Stimulated activated CD4-positive, alpha-beta T cell treated with anti-CD3 and anti-CD28 coated beads, TNF-alpha, amount 100 ng/mL, for 24 hours (primary cell): ENCODE measurements at places on chromosomes 11 and 22.
A peak's percentile ranks its signal among the peaks of the same experiment; 100 is the strongest.

DNA sequence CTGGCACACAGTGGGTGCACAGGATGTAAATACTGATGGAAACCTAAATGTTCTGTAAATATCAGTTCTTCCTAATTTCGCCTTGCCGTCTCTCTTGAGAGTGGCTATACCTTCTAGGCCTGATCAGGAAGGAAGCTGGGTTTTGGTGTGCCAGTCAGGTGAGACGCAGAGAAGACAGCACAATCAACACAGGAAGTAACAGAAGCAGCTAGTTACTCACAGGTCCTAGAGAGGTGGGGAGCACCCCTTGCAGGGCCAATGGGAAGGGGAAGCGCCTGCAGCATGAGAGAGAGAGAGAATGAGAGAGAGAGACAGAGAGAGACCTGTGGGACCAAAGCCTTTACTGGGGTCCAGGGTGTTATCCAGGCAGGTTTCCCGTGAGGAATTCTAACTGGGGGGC, 80.8 kb downstream of the FBLN1 start:
- no peak for DNase-seq

- DNase-seq: no peak
Observed at GRCh38 chr11:100739666-100740065, 52.6 kb downstream of the ARHGAP42 start.

DNA sequence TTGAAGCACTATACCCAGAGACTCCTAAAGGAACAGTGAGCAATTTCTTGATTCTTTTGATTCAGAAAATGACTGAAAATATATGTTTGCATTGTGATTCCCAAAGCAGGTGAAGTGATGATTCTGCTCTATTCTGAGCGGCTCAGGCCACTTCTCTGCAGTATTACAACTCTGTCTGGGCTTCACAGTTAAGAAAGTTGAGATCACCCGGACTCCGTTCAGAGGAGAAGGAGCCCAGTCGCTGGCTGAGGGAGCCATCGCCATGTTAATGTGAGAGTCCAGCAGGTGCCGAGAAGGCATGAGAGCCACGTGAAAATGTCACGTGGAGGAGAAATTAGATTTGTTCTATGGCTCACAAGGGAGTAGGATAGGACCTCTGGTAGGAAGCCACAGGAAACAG, 91.6 kb downstream of the SCN3B start:
- DNase-seq: no peak

GRCh38 chr11:80700386-80700785, 1259.6 kb upstream of the TENM4 start:
- no peak for DNase-seq

GRCh38 chr11:18392434-18393321, 1.7 kb upstream of the LDHA start:
- DNase-seq: peak; percentile 21

GRCh38 chr11:94297985-94298576, 6.3 kb upstream of the IZUMO1R start:
- no peak for DNase-seq

DNA sequence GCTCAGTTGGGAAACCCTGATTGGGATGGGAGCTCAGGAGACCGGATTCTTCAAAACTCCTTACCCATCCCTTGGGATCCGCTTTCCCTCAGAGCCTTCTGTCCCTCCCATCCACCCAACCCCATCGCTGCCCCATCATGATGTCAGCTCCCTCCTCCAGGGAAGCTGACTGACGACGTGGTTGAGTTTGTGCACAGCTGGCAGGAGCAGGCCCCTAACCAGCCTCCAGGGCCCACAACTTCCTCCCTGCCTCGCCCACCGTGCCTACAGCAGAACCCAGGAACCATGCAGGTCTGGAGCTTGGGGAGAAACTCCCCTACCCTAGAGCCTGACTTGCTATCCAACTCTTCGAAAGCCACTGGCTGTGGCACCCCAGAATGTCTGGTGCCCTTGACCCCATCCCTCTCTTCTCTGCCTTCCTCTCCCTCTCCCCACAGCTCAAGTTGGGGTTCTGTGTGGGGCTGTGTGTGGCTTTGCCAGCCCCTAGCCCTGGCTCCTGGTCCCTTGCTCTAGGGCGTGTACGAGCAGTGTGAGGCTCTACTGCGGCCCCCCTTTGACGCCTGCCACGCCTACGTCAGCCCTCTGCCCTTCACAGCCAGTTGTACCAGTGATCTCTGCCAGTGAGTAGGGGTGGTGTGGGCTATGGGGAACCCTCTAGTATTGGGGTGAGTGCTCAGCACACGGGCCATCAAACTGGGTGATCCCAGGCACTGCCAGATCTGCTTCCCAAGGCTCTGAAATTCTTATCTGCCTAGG, 11.1 kb downstream of the OTOG start:
- DNase-seq: no peak

- DNase-seq: no peak
Observed at GRCh38 chr22:19509191-19509590, 15.0 kb downstream of the CLDN5 start.

- peak; percentile 64 for DNase-seq
Observed at GRCh38 chr22:22877523-22878210, 9.9 kb upstream of the IGLL5 start.
